ENCODE measurements at places on chromosomes 4 and X.

DNA sequence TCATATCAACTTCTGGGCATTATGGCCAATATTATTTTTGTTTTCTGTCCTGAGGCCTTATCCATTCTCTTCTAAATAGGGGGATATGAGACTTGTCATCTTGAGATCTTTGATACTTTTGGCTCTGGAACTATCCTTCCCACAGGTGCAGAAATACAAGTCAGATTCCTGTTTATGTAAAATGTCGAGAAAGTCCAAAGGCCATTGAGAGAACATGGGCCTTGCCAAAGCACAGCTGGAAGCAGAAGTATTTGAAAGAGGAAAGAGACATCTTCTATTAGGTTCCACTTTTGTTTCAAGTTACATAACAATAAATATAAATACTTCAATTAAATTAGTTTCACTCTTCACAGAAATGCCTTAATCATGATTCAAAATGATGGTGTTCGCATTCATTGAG lies 20.8 kb upstream of the PRSS48 start:
- DNase-seq: no peak

DNA sequence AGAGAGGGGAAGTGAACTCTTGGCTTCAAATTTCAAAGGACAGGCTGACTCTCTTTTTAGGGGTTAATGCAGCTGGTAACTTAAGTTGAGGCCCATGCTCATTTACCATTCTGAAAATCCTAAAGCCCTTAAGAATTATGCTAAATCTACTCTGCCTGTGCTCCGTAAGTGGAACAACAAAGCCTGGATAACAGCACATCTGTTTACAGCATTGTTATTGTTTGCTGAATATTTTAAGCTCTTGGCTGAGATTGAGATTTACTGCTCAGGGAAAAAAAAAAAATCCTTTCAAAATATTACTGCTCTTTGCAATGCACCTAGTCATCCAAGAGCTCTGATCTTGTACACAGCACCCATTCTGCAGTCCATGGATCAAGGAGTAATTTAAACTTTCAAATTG lies 17.7 kb downstream of the PPP3CA start:
- DNase-seq: no peak

DNA sequence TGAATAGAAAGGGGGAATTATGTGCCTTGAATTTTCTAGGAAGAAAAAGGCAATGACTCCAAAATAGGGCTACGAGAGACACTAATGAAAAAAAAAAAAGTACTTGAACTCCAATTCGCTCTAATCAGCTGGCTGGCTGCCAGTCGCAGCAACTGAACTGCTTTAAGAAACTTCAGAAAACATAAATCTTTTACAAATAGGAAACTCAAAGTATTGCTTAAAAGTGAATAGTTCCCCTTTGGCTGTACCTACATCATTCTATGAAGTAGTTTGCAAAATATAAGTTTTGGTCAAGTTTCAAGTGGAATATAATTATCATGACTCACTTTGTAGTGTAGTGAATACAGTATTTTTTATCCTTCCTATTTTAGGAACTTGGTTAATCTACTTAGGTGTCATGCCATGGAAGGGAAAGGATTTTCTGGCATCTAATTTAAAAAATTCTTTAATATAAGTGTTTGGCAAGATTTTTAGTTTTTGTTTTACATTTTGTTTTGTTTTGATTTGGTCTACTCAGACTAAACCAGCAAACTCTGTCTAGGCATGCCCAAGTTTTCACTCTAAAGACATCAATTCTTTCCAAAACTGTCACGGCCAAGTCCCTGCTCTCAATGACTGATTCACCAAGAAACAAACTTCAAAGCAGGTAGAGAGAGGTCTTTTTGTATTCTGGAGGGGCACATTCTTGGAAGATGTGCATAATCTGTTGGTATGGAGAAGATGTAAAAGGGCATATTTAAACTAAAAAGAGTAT lies 382.4 kb upstream of the GALNT7 start:
- DNase-seq: no peak

DNA sequence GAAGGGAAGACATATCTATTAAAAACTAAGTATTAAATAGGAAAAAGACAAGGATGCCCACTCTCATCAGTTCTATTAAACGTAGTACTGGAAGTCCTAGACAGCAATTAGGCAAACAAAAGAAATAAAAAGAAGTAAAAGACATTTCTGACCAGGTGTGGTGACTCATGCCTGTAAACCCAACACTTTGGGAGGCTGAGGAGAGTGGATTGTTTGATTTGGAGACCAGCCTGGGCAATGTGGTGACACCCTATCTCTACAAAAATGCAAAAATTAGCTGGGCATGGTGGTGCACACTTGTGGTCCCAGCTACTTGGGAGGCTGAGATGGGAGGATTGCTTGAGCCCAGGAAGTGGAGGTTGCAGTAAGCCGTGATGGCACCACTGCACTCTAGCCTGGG lies 1071.8 kb downstream of the FAT4 start:
- no peak for DNase-seq

DNA sequence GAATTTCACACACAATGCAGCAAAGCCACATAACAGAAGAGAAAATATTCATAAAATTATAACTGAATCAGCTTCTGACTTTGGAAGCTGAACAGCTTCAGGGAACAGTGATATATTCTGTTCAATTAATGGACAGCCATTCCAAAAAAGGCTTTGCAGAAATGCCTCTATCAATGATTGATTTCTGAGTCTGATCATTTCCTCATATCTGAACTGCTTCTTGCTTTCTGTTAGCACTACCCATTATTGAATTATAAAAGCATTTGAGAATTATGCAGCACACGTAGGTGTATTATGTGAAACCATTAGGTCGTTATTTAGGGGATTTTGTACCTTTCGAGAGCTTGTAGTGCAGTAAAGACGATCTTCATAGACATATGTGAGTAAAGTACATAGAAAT lies 159.6 kb downstream of the STIM2 start:
- DNase-seq: no peak

DNA sequence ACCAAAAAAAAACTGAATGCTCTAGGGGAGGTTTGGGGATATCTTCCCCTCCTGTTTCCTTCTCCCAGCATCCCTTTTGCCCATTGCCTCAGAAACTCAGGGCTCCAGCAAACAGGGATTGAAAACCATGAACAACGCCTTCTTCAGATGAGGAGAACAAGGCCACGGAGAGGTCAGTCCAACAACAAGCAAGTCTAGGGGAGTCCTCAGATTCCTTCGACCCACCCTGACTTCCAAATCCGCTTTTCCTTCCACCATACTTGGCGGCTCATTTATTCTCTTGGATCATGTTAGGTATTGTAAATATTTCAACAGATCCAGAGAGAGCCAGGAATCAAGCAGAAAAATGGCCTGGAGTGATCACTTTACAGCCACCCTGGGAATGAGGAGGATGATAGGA lies 21.9 kb downstream of the REELD1 start:
- DNase-seq: no peak
